Pulmonary artery endothelial cell (primary cell): ENCODE measurements at places on chromosomes 1 and 21. TPM values are rescaled to one million over a fixed set of nuclear protein-coding genes. Genes with fewer than 3 reads are reported as not detected.

GRCh38 chr21:14572204-14572780, 26.2 kb upstream of the SAMSN1 start:
- no peak for DNase-seq

BTF3L4 gene
- 40.6 and 41.1 TPM in 2 replicates for total RNA-seq

DNA sequence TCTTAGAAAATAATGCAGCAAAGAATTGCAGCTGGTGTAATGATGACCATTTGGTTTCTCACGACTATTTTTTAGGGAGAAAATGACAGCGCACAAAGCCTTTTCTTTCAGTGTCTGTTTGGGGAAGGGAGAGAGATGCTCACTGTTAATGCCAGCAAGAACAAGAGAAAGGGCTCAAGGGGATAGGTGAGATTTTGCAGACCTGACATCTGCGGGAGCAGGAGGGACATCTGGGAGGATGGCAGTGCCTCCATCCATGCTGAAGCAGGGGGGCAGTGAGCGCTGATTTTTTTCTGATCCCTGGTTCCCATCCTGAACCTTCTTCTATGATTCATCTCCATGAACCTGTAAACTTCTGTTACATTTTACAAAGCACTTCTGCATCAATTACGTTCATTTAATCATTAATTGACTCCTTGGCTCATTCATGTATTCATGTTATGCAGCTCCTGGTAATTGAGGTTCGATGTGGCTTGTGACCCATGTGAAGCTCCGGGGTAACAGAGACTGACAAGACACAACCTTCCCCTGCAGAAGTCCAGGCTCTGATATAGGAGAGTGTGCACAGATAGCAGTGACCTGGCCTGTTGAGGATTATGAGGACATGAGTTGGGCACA, 595.3 kb downstream of the PTPRU start:
- DNase-seq, result no peak

CDK18 gene
- total RNA-seq, result 0.18 TPM in 1 of 2 replicates, not detected in the other

- DNase-seq, result no peak
Observed at GRCh38 chr1:8590721-8591351, 226.6 kb downstream of the RERE start.

DNA sequence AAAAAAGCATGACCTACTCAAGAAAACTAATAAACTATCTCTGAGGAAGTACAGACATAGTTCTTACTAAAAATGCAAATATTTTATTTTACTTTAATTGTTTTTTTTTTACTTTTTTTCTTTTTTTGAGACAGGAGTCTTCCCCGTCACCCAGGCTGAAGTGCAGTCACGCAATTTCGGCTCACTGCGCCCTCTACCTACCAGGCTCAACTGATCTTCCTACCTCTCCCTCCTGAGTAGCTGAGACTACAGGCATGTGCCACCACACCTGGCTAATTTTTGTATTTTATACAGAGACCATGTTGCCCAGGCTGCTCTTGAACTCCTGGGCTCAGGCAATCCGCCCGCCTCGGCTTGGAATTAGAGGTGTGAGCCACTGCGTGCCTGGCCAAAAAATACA, 1263.1 kb downstream of the KCNT2 start:
- no peak for DNase-seq

DNA sequence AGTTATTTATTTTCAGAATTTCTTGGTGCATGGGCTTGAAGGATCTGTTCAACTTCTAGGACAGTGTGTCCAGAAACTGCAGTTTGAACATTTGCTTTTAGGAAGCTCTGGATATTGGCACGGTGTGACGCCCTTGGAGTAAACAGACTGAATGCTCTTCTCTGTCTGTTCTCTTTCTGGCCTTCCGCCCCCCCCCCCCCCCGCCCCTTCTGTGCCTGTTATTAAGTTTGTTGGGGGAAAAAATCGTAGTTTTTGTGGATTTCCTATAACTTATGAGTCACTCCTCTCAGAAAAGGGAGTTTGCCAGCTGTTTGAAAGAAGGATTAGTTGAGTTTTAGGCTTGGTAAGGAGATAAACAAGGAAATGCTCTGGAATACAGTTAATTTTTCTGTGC, 1.2 kb downstream of the KCTD3 start:
- DNase-seq, result no peak

- DNase-seq, result no peak
Observed at GRCh38 chr21:40797891-40798290, 49.1 kb downstream of the DSCAM start.

GRCh38 chr1:159845751-159846629, 16.5 kb downstream of the VSIG8 start:
- DNase-seq, result no peak

GRCh38 chr1:186295980-186296379, 79.1 kb downstream of the TPR start:
- no peak for DNase-seq

NLRP3 gene
- total RNA-seq, result not detected in 2 replicates

EXO1 gene
- 11.7 and 16.9 TPM in 2 replicates for total RNA-seq

GRCh38 chr1:101144671-101145448, 92.0 kb upstream of the S1PR1 start:
- no peak for DNase-seq

TSPEAR gene
- not detected in 2 replicates for total RNA-seq

PRAMEF18 gene
- total RNA-seq, result not detected in 2 replicates

GRCh38 chr1:53308506-53308905, 19.4 kb downstream of the LRP8 start:
- DNase-seq, result no peak

DNA sequence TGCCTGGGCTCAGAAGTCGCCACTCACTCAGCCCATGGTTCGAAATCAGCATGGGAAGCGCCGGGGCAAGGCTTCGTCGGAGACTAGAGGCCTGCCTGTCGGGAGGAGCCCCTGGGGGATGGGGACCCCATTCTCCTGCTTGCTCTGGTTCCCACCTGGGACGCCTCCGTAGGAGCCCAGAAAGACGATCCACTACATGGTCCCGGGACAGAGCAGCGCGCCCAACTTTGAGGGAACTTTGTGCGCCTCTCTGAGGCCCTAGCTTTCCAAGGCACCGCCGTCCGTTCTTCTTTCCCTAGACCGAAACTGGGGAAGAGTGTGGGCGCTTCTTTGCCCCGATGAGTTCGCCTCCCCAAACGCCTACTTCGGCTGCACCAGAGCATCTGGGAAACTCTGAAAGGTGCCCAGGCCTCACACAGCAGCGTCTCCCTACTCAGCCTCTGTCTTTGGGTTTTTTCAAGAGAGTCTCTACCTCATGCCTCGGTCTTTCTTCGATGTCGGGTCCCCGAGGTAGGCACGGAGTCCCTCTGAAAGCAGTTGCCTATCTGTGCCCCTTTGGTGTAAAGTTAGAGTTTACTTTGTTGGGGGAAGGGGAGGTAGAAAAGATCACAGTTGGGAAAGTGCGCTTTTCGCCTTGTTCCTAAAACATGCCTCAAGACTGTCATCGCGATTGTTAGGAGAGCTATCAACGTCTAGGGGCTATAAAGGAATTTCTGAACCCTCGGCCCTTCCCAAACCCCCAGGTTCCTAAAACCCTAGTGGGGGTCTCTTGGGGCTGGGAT, 14.0 kb downstream of the NR5A2 start:
- DNase-seq, result no peak

DNA sequence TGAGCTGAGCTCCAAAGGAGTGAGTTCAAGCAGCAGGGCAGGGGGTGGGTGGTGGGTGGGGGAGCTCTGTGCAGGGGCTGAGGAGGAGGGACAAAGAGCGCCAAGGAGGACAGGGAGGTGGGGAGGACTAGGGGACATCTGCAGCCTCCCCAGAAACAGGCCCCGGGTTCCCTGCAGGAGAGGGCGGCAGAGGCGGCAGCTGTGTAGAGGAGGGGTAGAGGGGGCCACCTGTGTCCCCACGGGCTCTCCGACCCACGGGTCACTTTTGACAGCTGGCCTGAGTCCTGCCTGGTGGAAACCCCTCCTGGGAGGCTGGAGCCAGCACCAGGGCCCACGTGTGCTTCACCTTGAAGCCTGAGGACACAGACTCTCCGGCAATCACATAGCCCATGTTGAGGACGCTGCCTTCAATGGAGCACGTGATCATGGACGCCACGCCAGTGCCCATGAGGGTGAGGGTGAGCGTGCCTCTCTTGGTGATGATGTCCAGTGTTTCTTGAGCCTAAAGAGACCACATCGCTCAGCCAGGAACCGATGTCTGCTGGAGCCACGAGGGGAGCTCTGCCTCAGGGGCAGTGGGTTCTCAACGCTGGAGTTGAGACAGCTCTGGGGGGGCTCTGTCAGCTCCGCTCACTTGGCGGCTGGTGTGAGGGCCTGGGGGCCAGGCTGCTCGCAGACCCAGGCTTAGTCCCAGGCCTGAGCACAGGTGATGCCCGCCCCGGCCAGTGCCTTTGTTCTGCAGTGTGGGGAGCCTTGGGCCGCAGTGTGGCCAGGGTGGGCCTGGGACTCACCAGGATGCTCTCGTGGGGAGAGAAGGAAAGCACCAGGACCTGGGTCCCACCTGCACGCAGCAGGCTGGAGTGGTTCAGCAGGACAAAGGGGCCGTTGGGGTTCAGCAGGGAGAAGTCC, 6.6 kb upstream of the TMEM52 start:
- DNase-seq, result no peak

- peak; percentile 71 for DNase-seq
Observed at GRCh38 chr21:42227909-42228708, 9.2 kb downstream of the ABCG1 start.

DNA sequence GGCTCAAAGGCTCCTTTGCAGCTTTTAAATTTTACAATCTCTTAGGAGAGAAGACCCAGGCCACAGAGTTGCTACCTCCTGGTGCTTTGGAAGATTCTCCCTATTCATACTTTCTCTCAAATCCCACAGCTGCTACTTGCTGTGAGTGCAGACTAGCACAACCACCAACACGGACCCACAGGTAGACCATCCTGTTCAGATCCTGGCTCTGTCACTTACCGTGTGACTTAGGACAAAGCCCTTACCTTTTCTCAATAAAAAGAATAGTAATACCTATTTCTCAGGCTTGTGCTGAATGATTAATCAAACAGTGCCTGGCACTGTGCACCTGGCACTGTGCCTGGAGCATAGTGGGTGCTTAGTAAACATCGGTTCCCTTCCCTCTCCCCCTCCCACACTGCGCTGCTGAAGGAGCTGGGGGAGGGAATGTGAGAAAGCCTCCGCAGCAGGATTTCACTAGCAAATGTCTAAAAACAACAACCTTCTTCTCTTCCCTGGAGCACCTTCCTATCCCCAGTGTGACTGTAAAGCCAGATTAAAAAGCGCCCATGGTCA, 81.7 kb downstream of the PGM1 start:
- no peak for DNase-seq

GRCh38 chr1:60257531-60257930, 184.0 kb upstream of the C1orf87 start:
- no peak for DNase-seq

ESPN gene
- 0.79 and 0.81 TPM in 2 replicates for total RNA-seq

- no peak for DNase-seq
Observed at GRCh38 chr1:24388331-24388885, 25.2 kb downstream of the STPG1 start.

GRCh38 chr1:108057541-108057940, 92.6 kb upstream of the VAV3 start:
- no peak for DNase-seq

LRRN2 gene
- not detected in 2 replicates for total RNA-seq

DNA sequence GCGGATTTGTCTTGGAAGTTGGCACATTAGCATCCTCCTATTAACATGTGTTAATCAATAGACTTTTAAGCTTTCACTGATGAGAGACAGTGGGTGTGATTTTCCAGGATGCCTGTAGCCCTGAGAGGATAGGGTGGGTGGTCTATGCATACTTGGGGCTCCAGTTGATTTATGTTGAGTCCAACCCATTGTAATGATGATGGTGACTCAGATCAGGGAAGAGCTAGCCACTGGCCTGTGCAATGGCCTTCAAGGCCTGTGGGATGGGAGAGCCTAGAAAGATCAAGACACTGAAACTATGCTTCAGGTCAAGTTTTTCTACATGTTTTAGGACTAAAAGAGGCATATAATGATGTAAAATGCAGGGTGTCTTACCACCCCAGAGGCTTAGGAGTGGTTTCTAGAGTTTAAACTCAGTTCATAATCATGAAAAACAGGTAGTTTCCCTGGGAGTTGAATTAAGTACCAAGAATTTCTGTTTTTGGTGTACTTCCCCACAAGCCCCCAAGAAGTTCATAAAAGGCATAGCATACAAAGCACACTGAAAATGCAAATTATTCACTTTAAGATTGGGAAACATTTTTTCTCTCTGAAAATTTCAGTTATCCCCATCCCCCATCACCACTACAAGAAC, 19.9 kb downstream of the BEND5 start:
- no peak for DNase-seq

- peak; percentile 52 for DNase-seq
Observed at GRCh38 chr21:34553151-34553952, 41.3 kb upstream of the KCNE1 start.

DNA sequence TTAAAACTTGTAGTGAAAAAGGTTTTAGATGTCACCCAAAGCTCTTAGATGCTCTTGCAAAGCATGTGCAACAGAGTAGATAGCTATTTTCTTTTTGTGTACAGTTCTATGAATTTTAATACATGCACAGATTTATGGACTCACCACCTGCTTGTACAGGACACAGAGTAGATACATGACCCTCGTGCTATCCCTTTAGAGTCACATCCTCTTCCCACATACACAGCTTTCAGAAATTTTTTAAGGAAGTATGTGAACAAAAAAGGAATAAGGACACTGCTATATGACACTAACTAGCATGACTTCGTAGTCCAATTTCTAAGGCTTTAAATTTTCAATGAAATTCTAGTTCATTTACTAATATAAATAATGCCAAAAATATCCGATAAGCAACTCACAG, 60.9 kb downstream of the ABL2 start:
- no peak for DNase-seq

FOXE3 gene
- total RNA-seq, result 0.04 TPM in 1 of 2 replicates, not detected in the other

DNA sequence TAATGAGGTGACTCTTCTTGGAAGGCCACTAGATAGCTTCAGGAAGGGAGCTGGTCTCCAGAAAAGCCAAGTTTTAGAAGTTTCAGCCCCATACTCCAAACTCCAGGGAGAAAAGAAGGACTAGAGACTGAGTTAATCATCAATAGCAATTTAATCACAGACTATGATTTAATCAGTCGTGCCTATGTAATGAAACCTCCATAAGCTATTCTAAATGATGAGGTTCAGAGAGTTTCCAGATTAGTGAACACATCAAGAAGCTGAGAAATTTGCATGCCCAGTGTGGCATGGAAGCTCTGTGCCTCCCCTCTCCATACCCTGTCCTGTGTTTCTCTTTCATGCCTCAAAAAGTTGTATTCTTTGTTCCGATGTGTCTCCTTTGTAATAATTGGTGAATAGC, 49.2 kb upstream of the CCDC190 start:
- DNase-seq, result no peak

SLC2A5 gene
- total RNA-seq, result not detected in 2 replicates

GRCh38 chr1:159532922-159533321, 2.9 kb downstream of the OR10J5 start:
- no peak for DNase-seq

- DNase-seq, result no peak
Observed at GRCh38 chr1:204331847-204332487, 27.8 kb downstream of the PLEKHA6 start.
